ENCODE measurements at places on chromosomes 3 and 15.

DNA sequence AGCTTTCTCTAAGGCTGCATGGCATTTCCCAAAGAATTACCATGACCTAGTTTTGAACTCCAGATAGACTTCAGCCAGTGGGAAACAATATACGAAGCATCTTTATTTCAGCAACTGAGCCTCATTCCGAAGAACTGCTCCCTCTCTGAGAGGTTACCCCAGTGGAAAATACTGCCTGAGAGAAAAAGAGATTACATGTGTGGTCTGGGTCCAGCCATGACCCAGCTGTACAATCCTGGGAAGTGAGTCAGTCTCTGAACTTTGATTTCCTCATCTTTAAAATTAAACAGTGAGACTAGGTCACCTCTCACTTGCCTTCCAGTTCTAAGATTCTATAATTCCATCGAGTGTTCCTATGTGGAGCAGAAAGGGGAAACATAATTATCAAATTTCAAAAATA is 42.4 kb downstream of the TNIK start:
- DNase-seq, result no peak

- no peak for DNase-seq
Measured at GRCh38 chr3:16533928-16534574, 20.6 kb upstream of the RFTN1 start.

DNA sequence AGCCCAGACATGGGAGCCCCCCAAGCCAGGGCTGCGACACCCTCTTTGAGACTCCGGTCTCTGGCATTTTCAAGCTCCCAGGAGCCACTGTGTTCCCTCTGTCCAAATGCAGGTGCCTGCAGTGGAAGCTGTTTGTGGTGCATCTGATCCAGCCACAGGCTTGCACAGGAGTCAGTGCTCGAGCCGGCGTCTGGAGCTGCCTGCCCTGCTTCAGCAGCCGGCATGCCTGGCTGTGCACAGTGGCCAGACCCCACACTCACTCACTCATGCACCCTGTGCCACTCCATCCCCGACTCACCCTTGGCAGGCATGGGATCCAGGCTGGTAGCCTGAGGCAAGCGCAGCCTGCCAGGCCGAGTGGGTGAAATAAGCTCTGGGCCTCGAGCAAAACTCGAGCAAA is 555.0 kb upstream of the CCDC54 start:
- DNase-seq, result no peak

GRCh38 chr3:12287727-12288181 is 1.1 kb upstream of the PPARG start:
- DNase-seq, result no peak

GRCh38 chr15:64731805-64732151 is 43.6 kb downstream of the RBPMS2 start:
- DNase-seq, result no peak

DNA sequence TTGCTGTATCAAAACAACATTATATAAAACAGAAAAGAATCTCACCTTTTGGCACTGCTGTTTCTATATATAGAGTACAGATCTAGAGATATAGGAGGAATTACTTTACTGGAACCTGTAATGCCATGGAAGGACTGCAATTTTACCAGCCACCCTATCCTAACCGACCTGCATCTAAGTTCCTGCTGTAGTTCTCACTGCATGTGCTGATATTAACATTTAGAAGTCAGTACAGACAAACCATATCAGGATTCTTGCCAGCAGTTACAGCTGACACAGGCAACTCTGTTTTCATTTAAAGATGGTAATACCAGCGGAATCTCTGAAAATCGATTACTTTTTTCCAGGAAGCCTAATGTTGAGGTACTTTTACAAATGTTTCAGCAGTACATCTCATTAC is 73.4 kb upstream of the MYO5C start:
- no peak for DNase-seq

DNA sequence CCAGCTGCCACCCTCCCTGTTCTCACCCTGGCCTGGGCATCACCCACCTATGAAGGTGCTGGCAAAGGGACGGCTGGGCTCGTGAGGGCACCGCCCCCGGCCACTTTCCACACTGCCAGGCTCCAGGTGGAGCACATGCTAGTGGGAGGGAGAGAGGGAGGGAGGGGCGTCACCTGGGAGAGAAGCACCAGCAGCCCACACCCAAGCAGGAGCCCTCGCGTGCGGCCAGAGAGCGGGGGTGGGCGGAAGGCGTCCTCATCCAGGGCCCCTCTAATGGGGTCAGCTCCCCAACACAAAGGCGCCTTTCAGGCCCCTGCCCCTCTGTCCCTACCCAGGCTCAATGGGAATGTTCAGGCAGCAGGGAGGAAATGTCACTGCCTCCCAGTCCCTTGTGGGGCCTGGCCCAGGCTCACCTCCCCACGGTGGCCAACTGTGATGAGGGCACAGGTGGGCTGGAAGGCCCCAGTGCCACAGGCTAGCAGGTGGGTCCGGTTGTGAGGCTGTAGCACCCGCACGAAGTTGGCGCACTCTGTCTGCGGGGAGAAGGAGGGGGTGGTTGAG is 3.1 kb downstream of the SEMA3G start:
- DNase-seq, result no peak

GRCh38 chr3:53109891-53110771 is 20.1 kb downstream of the RFT1 start:
- no peak for DNase-seq

All from GM18507 (cell line).